ENCODE measurements at places on chromosomes 11 and 22.

- no peak for DNase-seq
These were observed at the start of gene PARVG for GRCh38 chr22:44180706-44181032. Gene PARVG, plus strand, starts transcription at chr22:44180925. Its CDS starts 2,405 bp downstream, at chr22:44183330.

DNA sequence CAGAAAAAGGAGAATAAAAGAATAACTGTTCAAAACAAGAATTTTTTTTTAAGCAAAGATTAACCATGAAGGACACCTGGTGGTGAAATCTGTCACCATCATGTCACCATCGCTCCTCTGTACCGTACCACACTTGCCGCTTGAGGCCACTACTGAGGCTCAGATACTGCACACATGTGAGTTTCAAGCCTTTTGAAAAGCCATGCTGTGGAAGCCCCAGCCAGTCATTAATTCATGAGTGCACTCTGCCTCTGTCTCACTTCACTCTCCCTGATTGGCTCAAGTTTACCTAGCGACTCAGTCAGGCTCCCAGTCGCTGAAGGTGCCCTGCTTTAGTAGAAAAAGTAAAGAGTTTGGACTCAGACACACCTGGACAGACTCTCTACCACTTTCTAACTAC is 6.6 kb upstream of the MS4A12 start:
- DNase-seq: no peak

- DNase-seq: no peak
These were observed 95.2 kb upstream of the ANO1 start for GRCh38 chr11:69982690-69983570.

- no peak for DNase-seq
These were observed 712.0 kb downstream of the TBC1D22A start for GRCh38 chr22:47474464-47474863.

GRCh38 chr22:24393848-24394247 is 33.6 kb upstream of the ADORA2A start:
- DNase-seq: no peak

DNA sequence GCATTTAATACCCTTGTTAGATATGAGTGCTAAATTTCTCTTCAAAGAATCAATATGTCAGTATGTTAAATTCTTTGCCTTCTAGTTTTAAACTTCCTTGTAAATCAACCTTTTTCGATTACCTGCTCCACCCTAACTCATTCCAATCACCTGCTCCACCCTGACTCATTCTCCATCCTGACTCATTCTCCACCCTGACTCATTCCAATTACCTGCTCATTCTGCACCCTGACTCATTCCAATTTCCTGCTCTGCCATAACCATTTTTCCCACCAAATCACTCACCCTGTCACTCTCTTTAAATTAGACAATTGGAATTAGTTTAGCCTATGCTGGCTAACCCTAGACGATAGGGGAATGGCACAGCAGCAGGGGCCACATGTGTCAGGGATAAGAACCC is 519.5 kb upstream of the LRRC4C start:
- DNase-seq: no peak

DNA sequence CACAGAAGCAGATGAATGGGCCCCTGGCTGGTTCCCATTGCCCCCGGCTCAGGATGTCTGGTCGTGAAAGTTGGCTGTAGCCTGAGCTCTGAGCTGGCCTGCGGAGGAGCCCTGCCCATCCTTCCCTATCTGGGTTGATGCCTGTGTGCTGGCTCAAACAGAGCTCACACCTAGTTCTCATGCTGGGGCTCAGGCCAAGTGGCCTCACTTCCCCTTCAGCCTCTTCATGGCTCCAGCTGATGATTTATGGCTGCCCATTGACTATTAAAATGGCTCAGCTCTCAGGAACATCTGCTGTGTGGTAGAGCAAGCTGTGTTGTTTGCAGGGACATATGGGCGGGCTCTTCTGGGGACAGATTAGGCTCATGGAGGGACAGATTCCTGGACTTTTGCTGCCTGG is 64.7 kb downstream of the ADAMTS15 start:
- DNase-seq: no peak

DNA sequence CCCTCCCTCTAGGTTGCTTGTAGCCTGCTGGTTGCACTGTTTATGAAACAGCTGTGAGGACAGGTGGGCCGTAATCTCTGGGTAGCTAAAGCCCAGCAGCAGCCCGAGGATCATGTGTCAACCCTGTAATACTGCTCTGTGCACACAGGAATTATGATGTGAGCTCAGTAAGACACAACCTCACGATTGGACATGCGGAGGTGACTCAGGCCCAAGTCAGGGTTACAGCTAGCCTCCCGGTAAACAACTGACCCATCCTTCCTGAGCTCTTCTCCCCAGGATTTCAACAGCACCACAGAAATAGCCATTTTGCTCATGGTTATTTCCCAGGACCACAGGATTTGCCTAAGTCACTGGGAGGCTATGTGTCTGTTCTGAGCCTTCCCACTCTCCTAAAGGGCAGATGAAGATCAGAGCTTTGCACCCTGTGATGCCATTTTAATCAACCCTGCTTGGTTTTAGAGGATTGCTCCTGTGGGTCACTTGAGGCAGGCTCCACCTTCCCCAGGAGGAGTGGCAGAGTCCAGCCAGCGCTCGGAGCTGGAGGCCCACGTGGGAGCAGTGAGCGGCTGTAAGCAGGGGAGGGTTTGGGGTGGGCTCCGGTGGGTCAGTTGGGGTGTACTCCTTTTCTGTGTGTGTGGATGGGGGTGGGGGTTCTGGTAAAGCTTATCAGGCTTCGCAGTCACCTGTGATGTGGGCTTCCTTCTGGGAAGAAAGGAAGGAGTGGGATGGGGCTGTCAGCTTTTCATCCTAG is at the start of gene AMPD3:
Gene AMPD3 (plus strand): TSS at position 387 of the 754 bp plus-strand sequence. CDS start 6,256 bp downstream, outside the sequence.
- no peak for DNase-seq

DNA sequence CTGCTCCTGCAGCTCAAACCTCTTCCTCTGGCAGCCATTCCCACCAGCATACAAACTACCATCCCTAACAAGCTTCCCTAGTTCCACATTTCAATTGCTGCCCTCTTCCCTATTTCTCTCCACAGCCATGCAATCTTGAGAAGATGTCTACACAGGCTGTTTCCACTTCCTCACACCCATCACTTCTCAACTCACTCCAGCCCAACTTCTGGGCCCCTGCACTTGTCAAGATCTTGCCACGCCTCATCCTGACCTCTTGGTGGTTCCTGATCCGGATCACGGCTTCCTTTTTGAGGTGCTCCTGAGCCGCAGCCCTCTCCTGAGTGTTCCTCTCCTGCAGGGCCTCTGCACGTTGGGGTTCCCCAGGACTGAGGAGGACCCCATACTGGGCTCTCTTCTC is 22.6 kb downstream of the RPL27A start:
- DNase-seq: no peak

DNA sequence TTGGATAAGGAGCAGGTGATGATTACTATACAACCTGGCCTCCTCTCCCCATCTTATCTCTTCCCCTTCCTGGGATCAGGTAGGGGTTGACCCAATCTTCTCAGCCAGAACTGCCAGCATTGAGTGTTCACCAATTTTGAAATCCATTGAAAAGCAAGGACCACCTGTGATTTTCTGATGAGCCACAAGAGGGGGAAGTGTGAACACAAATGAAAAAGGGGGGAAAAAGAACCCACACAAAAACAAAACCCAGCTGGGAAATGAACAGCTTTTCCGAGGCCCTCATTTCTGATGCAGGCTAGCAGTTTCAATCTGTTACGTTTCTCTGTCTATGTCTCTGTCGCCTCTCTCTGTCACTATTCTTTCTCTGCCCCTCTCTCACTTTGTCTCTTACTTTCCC is 161.9 kb downstream of the INSC start:
- no peak for DNase-seq

GRCh38 chr11:131235328-131236298 is 134.8 kb upstream of the NTM start:
- no peak for DNase-seq

DNA sequence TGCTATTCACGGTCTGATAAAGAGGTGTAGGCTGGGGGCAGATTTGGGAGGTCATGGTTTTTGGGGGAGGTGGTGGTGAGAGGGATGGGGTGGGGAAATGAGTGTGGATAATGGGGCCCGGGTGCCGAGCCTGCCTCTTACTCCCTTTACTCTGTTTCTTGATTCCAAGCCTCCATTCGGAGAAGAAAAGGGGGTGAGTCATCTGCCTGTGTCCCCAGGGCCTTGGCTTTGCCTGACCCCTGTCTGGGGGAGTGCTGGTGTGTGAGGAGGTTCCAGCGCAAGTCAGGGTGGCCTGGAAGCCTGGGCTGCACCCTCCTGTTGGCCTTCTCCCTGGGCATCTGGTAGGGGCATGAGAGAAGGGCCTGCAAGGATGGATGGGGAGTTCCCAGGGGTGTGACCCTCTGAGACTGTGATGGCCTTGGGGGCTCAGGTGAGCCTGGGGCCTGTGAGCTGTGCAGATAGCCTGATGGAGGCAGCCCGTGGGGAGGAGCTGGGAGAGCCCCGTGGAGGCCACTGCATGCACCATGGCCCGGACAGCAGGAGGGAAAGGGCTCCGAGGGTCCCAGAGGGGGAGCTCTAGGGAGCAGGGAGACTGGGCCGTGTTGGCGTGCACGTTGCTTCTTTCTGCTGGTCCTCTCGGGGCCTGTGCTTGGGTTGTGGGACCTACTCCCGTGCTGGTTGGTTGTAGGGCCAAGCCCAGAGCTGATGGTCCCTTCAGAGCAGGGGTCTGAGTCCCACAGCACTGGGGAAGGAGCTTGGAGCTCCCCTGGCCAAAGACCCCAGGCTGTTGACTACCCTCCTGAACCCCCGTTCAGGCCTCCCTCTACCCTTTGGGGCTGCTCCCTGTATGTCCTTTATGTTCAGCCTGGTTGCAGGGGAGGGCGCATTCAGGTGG is 26.3 kb upstream of the ACR start:
- DNase-seq: no peak

GRCh38 chr11:36248436-36248835 is 40.8 kb downstream of the COMMD9 start:
- DNase-seq: no peak

DNA sequence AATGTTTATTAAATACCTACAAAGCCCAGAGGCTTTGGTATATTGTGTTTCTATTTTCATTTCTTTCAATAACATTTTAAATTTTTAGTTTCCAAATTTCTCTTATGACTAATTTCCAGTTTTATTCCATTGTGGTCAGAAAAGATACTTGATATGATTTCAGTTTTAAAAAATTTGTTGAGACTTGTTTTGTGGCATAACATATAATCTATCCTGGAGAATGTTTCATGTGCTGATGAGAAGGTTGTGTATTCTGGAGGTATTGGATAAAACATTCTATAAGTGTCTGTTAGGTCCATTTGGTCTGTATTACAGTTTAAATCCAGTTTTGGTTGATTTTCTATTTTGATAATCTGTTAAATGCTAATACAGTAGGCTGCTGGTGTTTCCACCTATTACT is 9.8 kb upstream of the RAG1 start:
- no peak for DNase-seq

- no peak for DNase-seq
These were observed 139.5 kb upstream of the CADM1 start for GRCh38 chr11:115643549-115644270.

GRCh38 chr11:61787928-61788491 is 4.4 kb downstream of the TMEM258 start:
- DNase-seq: peak; percentile 60

DNA sequence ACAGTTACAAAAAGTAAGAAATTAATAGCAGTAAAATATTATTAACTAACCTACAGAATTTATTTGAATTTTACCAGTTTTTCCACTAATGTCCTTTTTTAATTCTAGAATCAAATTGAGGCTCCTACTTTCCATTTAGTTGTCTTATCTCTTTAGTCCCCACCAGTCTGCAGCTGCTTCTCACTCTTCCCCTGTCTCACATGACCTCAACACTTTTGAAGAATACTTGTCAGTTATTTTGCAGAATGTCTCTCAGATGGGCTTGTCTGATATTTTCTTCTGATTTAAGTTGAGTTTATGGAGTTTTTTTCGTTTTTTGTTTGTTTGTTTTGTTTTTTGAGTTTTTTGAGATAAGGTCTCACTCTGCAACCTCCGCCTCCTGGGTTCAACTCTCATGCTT is 74.3 kb upstream of the ADORA2A start:
- no peak for DNase-seq

DNA sequence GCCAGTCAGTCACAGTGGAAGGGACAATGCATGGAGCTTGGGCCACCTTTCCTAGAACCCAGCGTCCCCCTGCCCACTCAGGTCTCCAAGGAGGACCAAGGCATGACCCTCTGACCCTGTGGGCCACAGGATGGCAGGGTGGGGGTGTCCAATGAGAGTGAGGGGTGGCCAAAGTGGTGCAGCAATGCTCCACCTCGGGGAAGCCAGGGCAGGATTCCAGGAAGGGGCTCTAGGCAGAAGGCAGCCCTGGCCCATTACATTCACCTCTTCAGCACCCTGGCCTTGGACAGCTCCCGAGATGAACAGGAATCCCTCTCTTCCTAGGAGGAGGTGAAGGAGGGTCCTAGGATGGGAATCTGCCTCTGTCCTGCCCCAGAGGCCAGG is 597.5 kb downstream of the BRD1 start:
- no peak for DNase-seq

GRCh38 chr11:1060410-1060809 is 14.3 kb upstream of the MUC2 start:
- no peak for DNase-seq

DNA sequence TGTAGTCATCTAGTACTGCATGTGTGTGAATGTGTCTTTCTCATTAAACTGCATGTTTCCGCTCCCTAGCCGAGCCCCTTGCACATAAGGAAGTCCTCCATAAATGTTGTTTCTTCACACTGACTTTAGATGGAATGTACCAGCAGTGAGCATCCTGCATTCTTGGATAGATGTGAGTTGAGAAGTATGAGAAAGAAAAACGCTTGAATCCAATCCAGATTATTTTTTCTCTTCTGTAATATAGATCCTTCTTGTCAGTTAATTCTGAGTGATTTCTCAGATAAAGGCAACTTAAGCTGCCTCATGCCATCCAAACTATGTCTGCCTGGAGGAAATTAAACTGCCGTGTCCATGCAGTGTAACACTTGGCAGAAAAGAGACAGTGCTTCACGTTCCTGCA is 268.1 kb upstream of the ISX start:
- no peak for DNase-seq

DNA sequence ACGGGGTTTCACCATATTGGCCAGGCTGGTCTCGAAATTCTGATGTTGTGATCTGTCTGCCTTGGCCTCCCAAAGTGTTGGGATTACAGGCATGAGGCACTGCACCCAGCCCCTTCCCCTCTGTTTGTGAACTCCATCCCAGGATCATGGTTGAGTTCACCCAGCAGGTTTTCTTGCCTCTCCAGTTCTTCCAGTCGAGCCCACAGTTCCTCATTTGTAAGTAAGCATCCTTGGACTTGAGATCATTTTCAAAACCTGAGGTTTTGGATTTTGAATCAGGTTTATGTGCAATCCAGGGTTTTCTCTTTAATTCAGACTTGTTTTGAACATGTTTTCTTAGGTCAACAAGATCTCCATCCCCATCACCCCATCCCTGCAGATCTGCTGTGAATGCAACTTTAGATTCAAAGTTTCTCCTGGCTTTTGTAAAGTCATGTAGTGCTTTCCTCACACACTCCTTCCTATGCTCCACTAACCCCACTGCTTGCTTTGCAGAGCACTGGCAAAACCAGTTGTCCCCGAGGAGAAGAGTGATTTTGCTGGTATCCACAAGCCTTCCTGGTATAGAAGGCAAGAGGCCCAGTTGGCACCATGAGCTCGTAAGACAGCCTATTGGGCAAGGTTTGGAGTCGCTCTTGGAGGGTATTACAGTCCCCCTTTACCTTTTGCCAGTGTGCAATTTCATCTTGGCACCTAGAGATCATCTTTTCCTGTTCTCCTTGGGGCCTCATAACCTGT is 14.7 kb upstream of the VPREB1 start:
- no peak for DNase-seq
